ENCODE measurements at places on chromosomes 4 and X.
A peak's percentile ranks its signal among the peaks of the same experiment; 100 is the strongest.

GRCh38 chr4:43244688-43245382, 352.3 kb downstream of the GRXCR1 start:
- no peak for DNase-seq

- no peak for DNase-seq
These were observed 52.2 kb upstream of the ADGRG2 start for GRCh38 chrX:19174401-19175025.

DNA sequence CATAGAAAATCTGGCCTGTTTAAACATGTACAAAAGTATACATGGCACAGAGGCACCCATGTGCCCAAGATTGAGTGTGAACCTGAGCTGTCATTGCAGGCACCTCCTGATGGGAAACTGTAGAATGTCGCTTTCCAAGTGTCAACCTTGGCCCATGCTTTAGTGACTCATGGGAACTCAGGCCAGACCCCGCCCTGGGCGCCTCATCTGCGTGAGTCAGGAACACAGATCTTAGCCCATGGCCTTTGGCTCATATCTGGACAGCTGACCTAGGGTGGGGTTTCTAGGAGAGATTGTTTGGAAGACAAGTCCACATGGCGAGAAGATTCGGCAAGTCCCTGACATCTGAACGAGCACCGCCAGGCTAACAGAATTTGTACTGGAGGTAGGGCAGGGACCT, 50.0 kb downstream of the CYTL1 start:
- no peak for DNase-seq

DNA sequence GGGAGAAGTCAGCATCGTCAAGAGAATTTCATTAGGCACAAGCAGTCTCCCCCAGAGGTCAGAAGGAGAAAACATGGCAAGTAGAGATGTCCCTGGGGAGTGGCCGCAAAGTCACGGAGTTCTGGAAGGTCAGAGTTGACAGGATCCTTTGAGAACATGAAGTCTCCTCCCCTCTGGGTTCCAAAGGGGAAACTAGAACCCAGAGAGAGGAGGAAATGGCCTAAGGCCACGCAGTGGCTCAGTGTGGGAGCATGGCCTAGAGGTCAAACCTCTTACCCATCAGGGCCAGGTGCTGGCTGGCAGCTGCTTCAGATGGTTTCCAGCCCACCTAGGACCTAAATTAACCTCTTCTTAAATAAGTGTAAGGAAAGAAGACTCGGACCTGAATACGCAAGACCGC, 884 bp downstream of the IDH3G start:
- DNase-seq = no peak

DNA sequence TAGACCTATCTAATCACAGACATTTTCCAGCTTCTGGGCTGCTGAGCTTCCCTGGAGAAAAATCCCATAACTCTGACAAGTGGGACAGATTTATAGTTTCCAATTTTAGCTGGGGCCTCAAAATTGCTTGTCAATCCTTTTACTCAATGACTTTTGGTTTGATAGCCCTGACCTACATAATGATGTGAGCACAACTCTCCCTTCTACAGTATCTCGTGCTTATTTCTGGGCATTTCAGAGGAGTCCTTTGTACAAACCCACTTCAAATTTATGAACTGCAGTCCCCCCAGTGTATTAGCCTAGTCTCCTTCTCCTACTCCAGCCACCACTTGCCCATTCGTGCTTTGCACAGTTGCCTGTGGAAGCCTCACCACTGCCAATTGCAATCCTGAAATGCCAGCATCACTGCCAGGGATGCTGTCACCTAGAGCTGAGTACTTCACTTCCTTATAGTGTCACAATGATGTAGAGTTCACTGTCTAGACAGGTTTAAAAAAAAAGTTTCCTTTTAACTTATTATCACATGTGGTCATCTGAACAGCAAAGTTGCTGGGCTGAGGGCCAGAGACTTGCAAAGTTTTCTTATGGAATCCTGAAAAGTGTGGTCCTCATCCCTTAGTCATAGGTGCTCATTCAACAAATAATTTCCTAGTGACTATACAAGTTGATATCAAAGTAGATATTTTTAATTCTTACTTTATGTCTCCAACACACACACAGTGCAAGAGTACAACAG, 21.2 kb downstream of the TRAM1L1 start:
- DNase-seq = no peak

GRCh38 chr4:31125496-31125895, 405.3 kb downstream of the PCDH7 start:
- no peak for DNase-seq

- DNase-seq = no peak
These were observed 71.4 kb upstream of the ADGRL3 start for GRCh38 chr4:61128682-61129081.

DNA sequence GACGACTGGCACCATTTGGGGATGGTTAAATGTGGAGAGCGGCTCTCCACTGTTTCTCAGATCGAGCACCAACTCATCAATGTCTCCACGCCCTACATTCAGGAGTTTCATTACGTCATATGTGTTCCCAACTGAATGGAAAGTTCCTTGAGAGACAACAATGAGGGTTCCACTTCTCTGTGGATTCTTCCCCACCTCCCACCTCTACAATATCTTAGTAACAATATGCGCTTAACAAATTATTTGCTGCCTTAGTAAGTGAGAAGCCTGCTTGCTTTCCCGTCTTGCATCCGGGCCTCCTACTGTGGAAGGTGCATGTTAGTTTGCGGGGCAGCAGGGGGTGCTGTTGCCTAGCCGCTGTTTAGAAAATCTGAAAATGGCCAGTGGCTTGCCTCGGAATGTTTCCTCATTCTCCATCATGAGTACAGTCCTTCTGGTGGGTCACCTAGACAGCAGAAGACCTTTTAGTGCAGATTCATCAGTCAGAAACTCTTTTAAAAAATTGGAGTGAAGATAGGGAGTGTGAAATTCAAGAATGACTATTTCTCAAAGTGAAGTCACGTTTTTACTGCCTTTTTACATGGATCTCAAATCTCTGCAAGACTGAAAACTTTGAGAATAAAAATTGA, 55.7 kb downstream of the PHOX2B start:
- DNase-seq = peak; percentile 10

DNA sequence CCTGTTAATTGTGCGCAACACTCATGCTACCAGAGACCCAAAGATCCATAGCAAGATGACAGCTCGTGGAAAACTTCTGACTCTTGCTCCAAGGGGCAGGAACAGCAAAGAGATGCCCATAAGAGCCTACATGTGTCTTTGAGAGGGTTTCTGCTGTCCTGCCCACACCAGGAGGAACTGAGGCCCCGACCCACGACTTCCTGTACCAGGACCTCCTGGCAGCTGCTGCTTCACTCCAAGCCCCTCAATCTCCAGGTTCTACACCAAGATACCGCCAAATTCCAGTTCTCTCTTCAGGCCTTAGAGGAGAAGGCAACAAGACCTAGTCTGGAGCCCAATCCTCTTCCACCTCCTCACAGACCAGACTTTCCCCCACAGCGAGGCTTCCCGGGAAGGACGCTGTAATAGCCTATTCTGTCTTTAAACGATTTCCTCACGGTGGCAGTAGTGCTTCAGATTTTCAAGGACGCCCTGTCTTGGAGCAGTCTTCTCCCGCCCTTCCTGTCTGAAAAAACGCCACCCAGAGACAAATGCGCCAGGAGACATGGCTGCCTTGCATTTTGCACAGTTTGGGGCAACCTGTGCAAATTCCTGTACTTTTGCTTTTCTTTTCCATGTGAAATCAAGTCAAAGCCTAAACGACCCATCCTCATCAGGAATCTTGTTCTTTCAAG, 230.2 kb upstream of the STK26 start:
- DNase-seq = peak; percentile 89

DNA sequence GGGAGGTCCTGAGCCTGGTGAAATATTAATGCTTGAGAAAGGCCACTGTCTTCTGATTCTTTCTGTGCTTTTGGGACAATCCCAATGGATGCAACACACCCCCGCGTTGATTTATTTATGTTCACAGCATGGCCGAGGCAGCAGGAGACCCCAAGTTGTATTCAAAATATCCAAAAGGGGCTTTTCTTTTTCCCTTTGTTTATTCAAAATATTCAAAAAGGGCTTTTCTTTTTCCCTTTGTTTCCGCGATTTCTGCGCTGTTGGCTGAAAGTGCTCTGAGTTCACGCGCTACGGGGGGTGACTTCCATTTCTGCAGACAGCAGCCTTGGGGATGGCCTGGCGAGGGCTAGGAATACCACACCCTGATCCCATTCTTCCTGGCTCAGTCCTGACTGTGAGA, 59.5 kb upstream of the PPP2R3B start:
- no peak for DNase-seq

- DNase-seq = no peak
These were observed 14.9 kb downstream of the RPS3A start for GRCh38 chr4:151114338-151114737.

DNA sequence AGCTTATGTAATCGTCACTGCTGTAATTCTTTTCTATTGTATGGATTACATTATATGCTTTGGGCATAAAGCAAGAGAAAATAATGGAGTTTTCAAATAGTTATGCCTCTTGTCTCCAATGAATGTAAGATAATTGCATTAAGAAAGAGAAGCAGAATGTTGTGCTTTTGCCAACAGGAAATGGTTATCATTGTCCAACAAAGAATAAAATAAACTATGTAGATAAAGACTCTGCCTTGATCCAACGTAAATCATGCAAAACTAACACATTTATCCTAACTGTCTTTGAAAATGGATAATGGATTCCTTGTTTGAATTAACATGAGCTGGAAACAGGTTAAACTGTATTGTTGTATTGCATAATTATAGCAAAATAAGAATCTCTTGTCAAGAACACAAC, 1709.0 kb downstream of the PCDH7 start:
- DNase-seq = no peak

DNA sequence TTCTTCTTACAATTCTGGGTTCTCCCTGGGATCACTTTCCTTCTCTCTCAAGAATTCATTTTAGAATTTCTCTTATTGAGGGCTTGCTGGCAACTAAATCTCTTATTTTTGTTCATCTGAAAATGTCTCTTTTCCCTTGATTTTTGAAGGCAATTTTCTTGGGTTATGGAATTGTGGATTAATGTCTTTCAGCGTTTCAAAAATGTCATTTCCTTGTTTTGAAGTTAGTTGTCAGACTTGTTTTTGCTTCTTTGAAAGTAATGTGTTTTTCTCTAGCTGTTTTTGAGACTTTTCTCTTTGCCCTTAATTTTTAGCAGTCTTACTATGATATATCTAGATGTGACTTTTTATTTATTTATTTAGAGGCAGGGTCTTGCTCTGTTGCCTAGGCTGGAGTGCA, 205.7 kb downstream of the CHIC2 start:
- no peak for DNase-seq

- no peak for DNase-seq
These were observed 46.8 kb downstream of the HTRA3 start for GRCh38 chr4:8316251-8316771.

GRCh38 chrX:128929271-128930057, 593.8 kb downstream of the SMARCA1 start:
- DNase-seq = no peak

- DNase-seq = no peak
These were observed 469.0 kb downstream of the TLL1 start for GRCh38 chr4:166341992-166342391.

DNA sequence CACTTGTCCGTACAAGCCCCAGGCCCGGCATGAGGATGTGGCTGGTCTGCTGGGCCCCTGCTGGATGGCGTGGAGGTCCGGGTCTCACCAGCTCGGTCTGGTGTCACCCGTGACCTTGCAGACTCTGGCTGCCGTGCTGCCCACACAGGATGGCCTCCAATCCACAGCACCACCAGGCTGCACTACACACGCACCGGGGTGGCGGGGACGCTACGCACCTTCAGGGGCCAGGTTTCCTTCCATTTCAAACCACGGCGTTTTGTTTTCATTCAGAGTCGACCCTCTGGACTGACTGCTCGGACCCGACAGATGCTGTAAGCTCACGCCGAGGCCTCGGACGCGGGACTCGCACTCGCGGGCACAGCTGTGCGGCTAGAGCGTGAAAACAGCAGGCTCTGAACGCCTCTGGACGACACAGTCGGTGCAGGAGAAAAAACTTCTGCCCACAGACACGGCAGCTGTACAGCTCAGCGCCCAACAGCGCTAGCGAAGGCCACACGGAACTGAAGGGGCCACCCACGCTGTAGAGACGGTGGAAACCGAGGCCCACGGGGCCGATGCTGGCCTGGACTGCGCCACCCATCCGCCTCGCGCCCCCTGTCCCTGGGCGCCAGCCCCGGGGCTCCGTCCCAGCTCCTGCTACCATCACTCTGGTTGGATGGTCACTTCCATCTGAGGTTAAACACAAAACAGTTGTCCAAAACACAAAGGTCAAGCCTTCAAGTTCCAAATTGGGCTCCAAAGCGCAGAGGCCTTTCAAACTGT, 40.0 kb downstream of the FAM53A start:
- DNase-seq = no peak

GRCh38 chrX:17411205-17411604, 36.2 kb downstream of the NHS start:
- DNase-seq = no peak

GRCh38 chr4:71231129-71232055, 107.4 kb upstream of the SLC4A4 start:
- DNase-seq = no peak

DNA sequence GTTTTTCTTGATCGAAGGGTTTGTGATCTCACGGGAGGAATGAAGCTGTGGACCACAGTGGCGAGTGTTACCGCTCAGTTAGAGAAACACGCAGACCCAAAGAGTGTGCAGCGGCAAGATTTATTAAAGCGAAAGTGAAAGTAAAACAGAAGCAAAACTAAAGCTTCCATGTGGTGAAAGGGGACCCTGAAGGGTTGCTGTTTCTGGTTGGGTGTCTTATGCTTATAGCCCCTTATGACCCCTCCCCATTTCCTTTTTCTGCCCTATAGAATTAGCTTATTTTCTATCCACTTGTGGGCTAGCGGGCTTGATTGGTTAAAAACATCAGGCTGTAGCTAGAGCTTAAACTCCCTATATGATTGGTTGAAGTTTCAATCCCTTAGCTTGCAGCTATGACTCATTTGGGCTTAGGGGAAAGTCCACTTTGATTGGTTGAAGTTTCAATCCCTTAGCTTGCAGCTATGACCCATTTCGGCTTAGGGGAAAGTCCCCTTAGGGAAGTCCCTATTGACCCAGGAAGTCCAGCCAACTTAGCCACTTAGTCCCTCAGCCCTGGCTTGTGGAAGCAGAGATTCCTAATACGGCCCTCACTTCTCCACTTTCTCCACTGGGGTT, 171.2 kb upstream of the NWD2 start:
- DNase-seq = no peak

DNA sequence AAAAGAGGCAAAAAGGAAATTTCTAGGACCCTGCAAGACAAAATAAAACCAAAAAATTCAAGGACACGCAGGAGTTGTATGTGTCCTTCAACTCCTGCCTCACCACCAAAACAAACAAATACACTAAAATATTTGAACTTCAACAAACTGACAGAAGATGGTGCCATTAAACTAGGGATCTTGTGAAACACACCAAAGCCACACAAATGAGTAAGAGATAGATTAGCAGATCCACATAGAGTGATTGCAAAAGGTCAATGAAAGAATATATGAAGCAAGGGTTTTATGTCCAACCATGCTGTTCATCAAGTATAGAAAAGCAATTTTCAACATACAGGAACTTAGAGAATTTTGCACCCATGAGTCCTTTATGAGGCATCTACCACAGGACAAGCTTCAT, 40.1 kb upstream of the SCML1 start:
- DNase-seq = no peak

- no peak for DNase-seq
These were observed 46.0 kb downstream of the ZNF185 start for GRCh38 chrX:152943826-152944225.

GRCh38 chrX:72465889-72466288, 106.8 kb downstream of the HDAC8 start:
- no peak for DNase-seq

All from NCI-H1417 treated with DMSO at 0.1 percent for 48 hours (cell line).